Fibroblast of skin of abdomen (primary cell): ENCODE measurements at places on chromosomes 12 and 14.
A peak's percentile ranks its signal among the peaks of the same experiment; 100 is the strongest.

GRCh38 chr14:105660816-105661531 lies 134.6 kb downstream of the TMEM121 start:
- no peak for DNase-seq

DNA sequence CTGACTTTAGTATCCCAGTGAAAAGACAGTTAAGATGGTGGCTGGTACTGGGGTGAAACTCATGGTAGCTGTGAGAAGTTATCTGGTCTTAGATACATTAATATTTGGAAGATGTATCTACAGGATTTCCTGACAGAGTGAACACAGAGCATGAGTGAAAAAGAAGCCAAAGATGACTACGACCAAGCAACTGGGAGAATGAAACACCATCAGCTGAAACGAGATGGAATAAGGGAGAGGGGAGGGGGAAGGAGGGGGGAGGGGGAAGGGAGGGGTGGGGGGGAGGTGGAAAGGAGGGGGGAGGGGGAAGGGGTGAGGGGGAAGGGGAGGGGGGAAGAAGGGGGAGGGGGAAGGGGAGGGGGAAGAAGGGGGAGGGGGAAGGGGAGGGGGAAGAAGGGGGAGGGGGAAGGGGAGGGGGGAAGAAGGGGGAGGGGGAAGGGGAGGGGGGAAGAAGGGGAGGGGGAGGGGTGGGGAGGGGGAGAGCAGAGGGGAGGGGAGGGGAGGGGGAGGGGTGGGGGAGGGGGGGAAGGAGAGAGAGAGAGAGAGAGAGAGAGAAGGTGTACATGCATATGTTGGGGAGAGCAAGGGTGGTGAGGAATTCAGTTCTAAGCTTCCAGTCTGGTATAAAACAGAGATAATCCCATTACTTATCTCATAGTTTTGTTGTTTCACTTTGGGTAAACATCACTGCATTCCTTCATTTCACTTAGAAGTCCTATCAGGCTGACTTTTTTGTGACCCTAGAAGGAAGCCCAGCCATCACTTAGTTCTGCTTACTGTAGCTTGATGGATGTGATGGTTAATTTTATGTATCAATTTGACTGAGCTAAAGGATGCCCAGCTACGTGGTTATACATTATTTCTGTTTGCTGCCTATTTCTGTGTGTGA lies 73.9 kb downstream of the SPPL3 start:
- no peak for DNase-seq

GRCh38 chr12:28507033-28507432 lies 316.8 kb downstream of the CCDC91 start:
- peak; percentile 81 for DNase-seq

DNA sequence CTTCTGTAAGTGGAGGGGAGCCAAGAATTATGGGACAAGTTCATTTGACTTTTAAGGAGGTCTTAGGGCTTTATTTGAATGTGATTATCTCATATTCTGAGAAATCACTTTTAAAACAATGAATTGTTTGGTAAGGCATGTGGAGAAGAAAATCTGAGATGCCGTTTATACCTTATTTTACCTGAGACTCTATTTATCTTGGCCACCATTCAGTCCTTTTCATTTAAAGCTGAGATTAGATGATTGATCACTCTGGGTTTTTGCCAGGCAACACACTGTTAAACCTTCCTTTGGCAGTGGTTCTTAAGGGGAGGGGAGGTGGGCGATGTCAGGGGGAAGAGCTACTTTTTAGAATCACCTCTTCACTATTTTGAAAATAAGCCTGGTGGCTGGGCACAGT lies 11.4 kb downstream of the CAND1 start:
- no peak for DNase-seq

DNA sequence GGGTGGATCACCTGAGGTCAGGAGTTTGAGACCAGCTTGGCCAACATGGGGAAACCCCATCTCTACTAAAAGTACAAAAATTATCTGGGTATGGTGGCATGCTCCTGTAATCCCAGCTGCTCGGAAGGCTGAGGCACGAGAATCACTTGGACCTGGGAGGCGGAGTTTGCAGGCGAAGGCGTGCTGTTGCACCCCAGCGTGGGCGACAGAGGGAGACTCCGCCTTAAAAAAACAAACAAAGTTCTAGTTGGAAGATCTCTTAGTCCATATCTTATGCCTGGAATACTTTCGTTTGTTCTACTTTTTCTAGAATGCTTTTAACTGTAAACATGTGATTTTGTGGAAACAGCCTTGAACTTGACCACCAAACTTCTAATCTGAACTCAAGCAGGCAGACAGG lies 38.7 kb downstream of the PPHLN1 start:
- no peak for DNase-seq

DNA sequence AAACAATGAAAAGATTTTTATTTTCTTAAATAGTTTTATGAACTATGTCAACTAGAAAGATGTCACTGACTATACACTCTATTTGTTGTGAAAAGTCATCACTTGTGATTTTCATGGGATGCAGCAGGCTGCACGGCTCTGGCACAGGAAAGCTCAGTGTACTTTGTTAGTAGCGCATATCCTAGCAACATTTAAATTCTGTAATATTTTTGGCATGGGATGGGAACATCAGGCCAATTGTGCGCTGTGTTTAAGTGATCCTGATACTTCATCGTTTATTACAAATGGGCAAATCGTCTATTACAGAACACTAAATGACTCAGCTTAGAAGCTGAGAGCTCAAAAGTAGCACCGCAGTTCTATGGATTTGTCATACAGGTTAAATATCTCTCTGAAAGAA lies 60.7 kb upstream of the SAV1 start:
- DNase-seq: no peak

- DNase-seq: no peak
Observed at GRCh38 chr12:11739980-11740577, 90.6 kb downstream of the ETV6 start.

GRCh38 chr12:52316290-52316689 lies 4.9 kb downstream of the KRT83 start:
- DNase-seq: no peak

- peak; percentile 84 for DNase-seq
Observed at GRCh38 chr12:113862590-113863454, 103.3 kb downstream of the RBM19 start.

- no peak for DNase-seq
Observed at GRCh38 chr12:58950739-58951100, 30.4 kb upstream of the LRIG3 start.

- no peak for DNase-seq
Observed at GRCh38 chr12:118102609-118103008, 1.2 kb downstream of the VSIG10 start.

- no peak for DNase-seq
Observed at GRCh38 chr12:40996091-40996490, 192.0 kb upstream of the PDZRN4 start.

DNA sequence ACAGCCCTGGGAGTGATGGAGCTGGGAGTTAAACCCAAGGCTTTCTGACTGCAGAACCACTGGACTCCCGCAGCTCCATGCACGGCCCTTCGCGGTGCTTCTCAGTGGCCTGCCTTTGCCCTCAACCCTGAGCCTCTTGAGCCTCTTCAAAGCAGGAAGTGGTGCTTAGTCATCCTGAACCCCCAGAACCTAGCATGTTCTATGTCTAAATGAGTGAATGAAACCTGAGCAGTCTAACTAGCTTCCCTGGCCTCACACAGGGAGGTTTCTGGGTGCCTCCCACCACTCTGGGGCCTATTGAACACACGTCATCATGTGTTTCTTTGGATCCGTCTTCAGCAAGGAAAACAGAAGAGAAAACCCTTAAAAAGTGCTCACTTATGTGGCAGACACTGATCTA lies 117.9 kb upstream of the SFSWAP start:
- DNase-seq: no peak

DNA sequence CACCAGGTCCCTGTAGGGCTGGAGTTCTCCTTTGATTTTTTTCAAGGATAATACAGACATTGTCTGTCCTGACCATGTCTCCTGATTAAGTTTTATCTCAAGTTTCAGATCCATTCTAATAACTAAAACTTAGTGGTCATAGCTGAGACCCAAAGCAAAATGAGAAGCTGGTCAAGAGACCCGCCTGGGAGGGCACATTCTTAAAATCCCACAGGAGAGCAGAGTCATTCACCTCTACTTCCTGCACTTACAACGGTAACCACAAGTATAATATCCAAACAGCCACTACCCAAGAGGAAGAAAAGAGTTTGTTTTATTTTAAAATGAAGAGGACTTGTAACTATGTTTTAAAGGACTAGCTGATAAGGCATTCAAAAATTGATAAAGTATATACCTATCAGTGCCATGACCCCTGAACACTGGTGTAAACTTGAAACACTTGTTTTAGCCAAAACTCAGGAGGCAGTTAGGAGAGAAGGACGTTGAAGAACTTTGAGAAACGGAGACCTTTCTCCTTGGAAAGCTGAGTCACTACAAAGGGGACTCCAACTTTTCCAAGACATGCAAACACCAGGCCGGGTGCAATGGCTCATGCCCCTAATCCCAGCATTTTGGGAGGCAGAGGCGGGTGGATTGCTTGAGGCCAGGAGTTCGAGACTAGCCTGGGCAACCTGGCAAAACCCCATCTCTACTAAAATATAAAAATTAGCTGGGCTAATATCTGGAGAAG lies 478.2 kb downstream of the GLT1D1 start:
- no peak for DNase-seq

DNA sequence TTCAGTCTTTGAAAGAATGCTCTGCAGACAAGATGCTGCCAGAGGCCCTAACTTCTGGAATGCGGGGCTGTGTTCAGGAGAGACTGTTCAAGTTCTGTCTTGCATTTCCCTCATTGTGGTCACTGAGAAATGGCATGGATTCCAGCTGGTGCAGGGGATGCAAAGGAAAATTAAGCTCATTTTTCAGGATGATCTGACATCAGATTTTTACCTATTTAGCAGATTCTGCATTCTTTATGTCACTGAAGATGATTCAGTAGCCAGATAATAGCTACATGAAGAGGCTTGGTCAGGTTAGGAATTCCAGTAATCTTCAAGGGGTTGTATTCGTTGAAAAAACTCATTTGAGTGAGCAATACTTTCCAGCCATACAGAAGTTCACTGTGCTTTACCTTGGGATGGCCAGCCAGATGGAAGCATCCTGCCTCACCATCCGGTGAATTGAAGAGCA lies 16.1 kb upstream of the MFAP5 start:
- peak; percentile 95 for DNase-seq

DNA sequence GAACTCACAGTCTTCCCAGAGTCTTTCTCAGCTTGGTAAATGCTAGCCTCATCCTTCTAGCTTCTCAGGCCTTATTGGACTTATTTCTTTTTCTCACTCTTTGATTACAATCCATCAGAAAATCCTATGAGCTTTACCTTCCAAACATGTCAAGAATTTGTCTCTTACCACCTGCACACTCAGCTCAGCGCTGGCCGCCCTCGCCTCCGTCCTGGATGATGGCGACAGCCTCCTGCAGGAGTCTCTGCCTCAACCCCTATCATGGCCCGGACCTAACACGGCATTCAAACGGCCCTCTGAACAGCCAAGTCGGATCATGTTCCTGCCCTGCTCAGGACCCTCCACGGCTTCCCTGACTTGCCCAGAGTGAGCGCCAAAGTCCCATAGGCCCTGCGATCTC lies 333.1 kb upstream of the FKBP4 start:
- DNase-seq: no peak

GRCh38 chr12:53428741-53429140 lies 5.1 kb downstream of the AMHR2 start:
- DNase-seq: no peak

- DNase-seq: no peak
Observed at GRCh38 chr12:103250487-103250886, 245.3 kb downstream of the C12orf42 start.

DNA sequence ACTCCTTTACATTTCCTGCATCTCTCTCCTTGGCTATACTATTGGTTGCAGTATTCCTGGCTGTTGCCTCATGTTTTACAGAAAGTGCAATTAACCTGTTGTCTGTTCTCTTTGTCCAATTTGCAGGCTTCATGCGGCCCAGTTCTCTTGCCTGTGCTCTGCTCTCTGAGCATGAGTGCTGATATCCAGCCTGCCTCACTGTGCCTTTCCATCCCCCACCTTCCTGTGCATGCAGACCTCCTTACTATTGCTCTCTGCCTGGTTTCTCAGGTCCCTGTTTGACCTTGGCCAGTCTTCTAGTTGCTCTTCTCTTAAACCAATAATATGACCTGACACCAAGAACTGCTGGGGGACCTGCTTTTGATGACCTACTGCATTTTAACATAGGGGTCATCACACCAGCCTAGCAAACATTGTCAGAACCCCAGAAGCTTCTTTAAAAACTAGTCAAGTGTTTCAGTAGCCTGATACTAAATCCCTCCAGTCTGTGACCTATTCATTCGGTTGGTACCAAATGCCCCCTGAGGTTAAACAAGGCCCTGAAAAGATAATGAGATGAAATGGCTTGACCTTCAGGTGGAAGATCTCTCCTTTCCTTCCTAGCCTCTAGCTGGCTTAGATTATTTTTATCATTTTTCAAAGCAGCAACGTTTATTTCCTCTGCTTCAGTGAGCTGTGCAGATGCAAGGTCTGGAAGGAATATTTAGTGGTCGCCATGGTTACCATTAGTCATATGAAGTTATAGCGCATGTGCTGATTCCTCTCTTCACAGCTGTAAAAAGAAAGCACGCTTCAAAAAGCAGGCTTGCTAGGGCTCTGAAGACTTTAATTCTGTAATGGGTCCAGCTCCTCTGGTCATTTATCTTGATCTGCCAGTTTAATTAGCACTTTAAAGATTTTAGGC lies 216.5 kb downstream of the PHLDA1 start:
- DNase-seq: peak; percentile 94

DNA sequence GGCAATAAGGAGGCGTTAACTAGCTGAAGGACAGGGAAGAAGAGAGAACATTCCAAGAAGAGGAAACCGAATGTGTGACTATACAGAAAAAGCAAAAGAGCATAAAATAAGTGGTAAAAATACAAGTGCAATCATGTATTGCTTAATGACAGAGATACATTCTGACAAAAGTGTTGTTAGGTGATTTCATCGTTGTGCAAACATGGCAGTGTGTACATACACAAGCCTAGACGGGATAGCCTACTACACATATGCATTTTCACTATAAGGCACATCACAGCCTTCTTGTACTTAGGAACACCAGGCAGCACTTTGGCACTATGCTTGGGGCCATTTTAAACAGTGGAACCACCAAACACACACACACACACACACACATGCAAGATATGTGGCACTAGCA lies 299.3 kb downstream of the BCAT1 start:
- no peak for DNase-seq

DNA sequence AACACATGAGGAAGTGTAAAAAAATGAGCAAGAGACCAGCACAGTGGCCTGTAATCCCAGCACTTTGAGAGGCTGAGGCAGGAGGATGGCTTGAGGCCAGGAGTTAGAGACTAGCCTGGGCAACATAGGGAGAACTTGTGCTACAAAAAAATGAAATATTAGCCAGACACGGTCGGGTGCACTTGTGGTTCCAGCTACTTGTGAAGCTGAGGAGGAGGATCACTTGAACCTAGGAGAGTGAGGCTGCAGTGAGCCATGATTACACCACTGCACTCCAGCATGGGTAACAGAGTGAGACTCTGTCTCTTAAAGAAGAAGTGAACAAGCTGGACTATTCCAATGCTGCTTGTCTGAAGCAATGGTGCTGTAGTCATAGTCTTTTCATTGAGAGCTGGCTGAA lies 36.3 kb upstream of the MAP3K9 start:
- DNase-seq: no peak
